ENCODE measurements at places on chromosomes 1 and 21.

DNA sequence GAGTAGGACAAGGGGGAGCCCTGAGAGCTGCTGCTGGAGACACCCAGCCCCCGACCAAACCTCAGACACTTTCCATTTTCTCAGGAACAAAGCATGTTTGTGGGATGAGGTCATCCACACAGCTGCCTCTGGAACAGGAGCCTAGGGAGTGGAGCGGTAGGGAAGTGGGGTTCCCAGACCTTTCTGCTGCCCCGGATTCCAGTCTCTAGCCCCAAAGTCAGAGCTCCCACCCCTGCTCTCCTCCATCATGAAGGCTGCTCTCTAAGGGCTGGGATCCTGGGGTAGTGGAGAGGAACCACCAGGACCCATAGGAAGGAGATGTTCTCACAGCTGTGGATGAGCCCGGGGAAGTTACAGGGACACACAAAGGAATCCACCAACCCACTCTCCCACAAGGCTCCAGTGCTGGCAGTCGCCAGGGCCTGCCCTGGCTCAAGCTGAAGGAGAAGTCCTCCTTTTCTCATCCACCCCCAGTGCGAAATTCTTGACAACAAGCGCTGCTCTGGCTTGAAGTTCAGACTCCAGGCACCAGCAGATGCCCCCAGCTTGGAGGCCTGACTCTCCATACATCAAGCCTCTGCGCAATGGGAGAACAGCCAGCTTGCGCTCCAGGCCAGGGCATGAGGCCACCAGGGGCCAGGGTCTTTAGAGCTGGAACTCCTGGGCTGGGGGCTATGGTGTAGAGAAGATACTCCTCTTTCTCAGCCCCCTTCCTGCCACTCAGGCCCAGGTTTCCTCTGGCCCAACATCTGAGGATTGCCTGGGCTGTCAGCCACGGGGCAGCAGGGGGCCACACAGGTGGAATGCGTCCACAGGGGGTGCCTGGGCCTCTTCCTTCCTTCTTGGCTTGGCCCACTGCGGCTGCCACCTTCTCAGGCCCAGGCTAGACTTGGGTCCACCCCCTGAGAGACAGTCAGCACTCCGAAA is 4.5 kb downstream of the FHL3 start:
- DNase-seq = peak; percentile 88

GRCh38 chr1:246000638-246001015 is 506.5 kb downstream of the SMYD3 start:
- DNase-seq = no peak

DNA sequence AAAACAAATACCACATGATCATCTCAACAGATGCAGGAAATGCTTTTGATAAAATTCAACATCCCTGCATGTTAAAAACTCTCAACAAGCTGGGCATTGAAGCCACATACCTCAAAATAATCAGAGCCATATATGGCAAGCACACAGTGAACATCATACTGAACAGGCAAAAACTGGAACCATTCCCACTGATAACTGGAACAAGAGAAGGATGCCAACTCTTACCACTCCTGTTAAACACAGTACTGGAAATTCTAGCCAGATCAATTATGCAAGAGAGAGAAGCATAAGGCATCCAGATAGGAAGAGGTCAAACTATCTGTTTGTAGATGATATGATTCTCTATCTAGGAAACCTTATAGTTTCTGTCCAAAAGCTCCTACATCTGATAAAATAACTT is 91.6 kb downstream of the DNAH14 start:
- no peak for DNase-seq

GRCh38 chr1:240004086-240004749 is 87.5 kb upstream of the FMN2 start:
- no peak for DNase-seq

DNA sequence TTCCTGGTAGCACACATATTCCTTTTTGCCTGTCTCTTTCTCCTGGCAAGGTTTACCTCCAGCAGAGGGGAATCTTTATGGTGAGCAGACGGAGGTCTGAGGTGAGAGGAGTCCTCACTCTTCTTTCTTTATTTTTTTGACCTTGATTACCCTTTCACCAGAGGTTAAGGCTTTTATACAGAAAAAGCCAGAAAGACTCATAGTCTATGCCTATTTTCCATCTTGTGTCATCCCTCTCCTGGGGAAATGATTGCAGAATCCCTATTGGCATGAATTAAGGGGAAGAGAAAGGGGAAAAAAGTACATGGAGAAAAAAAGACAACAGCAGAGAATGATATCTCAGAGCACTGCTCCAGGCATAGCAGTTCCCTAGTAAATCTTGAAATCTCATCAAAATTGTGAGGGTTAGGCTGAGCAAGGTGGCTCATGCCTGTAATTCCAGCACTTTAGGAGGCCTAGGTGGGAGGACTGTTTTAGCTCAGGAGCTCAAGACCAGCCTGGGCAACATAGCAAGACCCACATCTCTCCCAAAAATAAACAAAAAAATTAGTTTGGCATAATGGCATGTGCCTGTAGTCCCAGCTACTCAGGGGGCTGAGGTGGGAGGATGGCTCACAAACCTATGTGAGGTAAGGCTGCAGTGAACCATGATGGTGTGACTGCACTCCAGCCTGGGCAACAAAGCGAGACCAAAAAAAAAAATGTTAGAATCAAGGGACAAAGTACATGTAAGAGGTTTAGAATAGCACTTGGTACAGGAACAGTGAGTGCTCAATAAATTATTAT is 1.2 kb upstream of the XPR1 start:
- DNase-seq = no peak

GRCh38 chr1:6603238-6603914 is 707 bp upstream of the KLHL21 start:
- peak; percentile 62 for DNase-seq
